ENCODE measurements at places on chromosomes 11 and 22.

GRCh38 chr11:118002010-118002540 is 15.9 kb downstream of the IL10RA start:
- DNase-seq = no peak

DNA sequence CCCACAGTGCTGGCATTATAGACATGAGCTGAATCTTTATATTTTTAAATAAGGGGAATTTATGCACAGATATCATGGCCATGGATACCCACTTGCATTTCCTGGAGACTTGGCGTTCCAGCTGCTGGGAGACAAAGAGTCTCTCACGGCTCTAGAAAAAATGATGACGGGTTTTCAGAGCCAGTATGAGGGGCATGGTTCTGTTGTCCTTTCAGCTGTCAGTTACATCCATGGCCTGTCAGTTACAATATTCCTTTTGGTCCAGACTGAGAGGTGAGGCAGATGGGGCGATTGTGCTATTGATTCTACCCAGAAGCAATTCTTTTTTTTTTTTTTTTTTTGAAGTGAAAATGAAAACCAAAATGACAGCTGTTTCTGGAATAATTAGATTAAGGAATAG is 29.7 kb downstream of the USH1C start:
- DNase-seq = no peak

GRCh38 chr11:20397281-20397680 is 9.8 kb downstream of the PRMT3 start:
- no peak for DNase-seq

DNA sequence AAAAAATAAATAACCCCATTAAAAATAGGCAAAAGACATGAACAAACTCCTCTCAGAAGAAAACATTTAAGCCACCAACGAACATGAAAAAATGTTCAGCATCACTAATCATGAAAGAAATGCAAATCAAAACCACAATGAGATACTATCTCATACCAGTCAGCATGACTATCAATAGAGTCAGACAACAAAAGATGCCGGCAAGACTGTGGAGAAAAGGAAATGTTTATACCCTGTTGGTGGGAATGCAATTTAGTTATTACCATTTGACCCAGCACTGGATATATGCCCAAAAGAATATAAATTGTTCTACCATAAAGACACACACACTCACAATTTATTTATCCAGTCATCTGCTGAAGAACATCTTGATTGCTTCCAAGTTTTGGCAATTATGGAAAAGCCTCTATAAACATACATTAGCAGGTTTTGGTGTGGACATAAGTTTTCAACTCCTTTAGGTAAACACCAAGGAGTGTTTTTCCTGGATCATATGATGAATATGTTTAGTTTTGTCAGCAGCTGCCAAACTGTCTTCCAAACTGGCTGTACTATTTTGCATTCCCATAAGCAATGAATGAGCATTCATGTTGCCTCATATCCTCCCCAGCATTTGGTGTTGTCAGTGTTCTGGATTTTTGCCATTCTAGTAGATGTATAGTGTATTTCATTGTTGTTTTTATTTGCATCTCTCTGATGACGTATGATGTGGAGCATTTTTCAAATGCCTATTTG is 28.0 kb downstream of the OR8D1 start:
- DNase-seq = no peak

GRCh38 chr11:105699203-105699602 is 89.3 kb downstream of the GRIA4 start:
- DNase-seq = no peak

DNA sequence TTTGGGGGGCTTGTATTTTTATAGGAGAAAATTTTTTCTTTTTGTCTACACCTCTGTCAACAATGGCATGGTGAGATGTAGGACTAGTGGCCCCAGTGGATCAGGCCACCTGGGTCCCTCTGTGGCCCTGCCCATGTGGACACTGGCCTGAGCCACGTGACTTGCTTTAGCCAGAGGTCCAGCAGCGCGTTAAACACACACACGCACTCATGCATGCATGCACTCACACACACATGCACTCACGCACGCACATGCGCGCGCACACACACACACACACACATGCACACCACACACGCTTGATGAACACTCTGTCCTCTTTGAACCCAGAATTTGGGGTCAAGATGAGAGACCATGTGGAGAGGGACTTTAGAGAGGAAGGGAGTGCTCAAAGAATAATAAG is 59.4 kb upstream of the NUP50 start:
- DNase-seq = no peak

DNA sequence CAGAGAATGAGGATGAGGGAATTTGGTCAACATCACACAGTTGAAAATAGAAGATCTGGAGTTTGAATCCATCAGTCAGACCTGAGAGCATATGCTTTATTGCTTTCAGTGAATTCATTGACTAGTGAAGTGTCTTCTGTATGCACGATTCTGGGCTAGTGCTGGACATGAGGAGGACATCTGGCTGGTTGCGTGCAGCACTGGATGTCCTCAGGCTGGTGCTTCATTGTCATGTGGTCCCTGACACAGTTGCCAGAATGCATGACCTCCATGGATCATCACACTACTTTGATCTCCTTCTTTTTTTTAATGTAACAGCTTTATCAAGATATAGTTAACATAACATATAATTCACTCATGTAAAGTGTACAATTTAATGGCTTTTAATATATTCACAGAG is 44.5 kb upstream of the MMP7 start:
- no peak for DNase-seq

GRCh38 chr22:37047006-37047405 is 4.5 kb upstream of the KCTD17 start:
- DNase-seq = no peak

DNA sequence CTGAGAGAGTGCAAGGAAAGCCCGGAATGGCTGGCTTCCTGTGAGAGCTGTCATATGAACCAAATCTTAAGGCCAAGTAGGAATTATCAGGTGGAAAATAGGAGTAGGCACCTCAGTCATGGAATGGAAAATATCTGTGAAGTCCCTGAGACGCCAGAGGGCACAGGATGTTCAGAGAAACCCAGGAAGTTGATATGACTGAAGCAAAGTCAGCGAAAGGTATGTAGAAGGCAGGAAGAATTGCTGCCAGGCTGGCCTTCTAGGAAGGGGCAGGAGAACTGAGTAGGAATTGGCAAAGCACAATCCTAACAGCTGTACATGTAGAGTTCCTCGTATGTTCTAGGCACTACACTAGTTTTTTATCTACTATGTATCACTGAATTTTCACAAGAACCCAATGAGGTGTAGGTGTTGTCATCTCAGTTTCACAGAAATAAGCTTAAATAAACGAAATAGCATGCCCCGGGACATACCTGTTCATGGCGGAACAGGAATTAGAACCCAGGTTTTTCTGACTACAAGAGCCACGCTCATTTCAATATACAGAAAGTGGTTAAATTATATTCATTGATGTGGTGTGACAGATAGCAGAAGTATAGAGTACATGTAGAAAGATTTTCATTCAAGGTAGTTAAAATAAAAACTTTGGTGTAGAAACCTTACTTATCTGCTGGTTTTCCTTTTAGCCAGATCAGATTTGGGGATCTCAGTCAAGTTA is 17.0 kb downstream of the HMGXB4 start:
- DNase-seq = no peak

DNA sequence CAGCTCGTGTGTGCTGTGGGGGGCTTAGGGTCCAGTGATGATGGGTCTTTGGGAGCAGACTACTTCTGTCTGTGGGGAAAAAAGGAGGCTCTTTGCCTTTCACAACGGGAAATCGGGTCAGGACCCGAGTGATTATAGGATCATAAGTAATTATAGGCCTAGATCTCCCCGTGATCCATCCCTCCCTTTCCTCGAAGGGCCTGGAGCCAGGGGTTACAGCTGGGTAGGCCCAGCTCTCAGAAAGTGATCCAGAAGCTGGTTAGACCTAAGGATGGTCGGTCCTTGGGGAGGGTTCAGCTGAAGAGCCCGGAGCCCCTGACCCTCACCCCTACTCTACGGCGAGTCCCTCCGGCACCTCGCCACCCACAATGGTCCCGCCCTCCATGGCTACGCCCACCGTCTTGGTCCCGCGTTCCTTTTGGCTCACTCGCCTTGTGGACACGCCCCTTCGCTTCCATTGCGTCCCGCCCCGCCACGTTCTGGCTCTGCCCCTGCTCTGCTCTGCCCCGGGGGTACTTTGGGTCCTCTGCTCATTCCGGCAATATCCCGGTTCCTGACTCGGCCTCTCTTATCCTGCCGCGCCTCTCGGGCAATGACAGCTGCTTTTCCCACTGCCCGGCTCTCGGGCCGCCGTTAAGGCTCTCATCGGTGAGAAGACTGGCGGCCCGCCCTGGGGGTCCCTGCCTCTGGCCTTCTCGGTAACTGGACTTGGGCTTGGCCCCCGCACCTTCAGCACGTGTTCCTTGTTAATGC is 5.0 kb downstream of the IGSF22 start:
- peak; percentile 62 for DNase-seq

- DNase-seq = no peak
Observed at GRCh38 chr11:33064033-33064825, 24.9 kb downstream of the TCP11L1 start.

- DNase-seq = no peak
Observed at GRCh38 chr11:64128255-64129006, 37.5 kb downstream of the MACROD1 start.

DNA sequence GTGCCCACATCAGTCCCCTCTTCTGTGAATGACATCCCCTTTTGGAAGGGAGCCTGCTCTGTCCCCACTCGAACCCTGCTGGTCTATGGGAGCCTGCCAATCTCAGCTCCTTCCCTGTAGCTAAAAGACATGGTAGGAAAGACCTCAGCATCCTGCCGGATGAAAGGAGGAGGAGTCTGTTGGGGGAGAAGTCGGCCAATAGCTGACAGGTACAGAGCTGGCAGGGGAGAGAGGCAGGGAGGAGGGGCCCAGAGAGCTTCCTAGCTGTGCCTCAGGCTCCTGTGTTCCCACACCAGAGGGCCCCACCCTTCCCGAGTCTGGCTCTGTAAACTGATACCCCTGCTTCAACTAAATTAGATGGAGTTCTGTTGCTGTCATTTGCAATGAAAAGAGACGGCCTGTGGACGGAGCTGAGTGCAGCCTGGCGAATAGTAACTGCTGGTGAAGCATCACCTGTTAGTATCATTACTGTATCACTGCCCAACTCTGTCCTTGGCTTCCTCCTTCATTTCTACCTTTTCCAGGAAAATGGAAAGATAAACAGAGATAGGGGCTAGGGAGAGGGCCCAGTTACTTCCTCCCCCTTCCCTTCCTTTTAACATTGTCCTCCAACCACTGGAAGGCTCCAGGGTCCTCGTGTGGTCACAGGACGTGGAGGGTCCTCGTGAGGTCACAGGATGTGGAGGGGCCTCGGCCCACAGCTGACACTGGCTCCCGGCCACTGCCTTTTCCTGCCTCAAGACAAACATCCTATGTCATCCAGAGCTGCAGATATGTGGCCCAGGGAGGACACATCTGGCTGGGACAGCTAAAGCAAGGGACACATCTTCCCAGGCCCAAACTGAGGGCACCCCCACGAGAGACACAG is 15.1 kb downstream of the FXYD6 start:
- no peak for DNase-seq

- no peak for DNase-seq
Observed at GRCh38 chr22:50713008-50713385, 25.0 kb upstream of the ACR start.

DNA sequence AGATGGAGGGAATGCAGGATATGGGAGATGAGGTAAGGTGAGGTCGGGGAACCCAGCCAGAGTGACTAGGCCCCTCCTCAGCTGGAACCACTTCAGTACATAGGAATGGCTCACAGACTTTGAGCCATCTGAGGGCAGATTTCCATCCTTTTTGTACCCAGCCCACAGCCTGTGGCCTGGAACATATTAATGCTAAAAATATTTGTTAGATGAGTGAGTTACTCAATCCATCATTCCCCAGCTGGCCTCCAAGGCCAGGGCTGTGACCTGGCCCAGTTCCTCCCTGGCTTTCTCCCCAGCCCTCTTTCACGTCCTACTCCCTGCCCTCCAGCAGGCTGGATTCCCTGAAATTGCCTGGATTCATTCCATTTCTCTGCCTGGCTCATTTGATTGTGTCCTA is 57.2 kb upstream of the PRDM11 start:
- no peak for DNase-seq

DNA sequence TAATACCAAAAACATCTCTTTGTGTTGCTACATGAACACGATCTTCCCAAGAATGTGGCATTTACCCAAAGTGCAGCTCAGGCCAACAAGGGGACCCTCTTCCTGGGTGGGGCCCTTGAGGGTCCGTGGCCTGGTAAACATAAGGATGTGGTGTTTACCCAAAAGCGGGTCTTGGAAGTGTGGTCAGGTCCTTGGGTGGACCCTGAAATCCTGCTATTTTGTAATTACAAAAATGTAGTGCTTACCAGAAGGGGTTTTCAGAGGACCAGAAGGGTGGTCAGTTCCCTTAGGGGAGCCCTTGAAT is 87.8 kb upstream of the PRDM11 start:
- no peak for DNase-seq

DNA sequence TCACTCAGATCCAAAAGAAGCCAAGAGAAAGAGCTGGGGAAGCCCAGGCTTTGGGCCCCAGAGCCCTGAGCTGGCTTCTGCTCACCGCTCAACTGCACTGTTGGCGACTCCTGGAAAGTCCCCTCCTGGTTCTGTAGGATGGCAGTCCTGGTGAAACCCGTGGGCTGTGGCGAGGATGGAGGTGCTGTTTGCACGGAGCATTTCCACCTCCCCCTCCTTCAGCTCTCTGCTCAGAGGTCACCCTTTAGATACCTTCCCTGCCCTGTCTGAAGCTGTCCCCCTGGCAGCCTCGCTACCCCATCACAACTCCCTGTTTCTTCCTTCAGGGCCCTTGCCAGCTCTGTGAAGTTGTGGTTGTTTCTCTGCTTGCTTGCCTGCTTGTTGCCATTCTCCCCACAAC is 97.8 kb downstream of the MYO18B start:
- no peak for DNase-seq

- DNase-seq = no peak
Observed at GRCh38 chr22:43257961-43258360, 71.0 kb upstream of the TTLL12 start.

DNA sequence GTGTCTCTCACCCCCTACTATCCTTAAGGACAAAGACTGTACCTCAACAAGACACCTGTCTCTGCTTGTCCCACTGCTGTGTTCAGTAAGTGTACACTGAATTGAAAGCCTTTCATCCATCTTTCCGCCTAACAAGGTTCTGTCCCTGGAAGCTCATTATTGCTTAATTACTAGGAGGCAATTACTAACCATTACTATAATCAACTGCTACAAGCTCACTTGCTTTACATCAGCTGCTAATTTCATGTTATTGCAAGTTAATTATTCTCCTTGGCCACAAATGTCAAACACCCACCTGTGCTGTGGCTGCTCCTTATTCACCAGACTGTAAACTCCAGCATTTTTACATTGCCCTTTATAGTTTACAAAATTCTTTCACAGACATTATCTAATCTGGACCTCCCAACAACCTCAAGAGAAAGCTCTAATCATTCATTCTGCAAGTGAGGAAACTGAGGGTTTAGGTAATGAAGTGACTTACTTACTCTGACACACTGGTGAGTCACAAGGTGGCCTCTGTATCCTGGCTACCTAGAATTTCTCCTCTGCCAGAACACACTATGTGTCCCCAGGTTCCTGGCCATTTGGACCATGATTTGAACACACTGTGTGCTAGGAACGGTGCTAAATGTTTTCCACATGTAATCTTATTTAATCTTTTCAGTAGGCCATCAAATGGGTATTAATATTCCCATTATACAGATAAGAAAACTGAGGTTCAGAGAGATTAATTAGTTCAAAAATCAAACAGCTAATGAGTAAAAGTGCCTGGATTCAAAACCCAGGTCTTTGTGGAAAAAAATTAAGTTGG is 66.7 kb downstream of the RAB30 start:
- DNase-seq = no peak

- DNase-seq = no peak
Observed at GRCh38 chr11:63491240-63491587, 247 bp upstream of the PLAAT5 start.

Measured in activated gamma-delta T cell (primary cell).